ENCODE measurements at places on chromosomes 4 and X. TPM values are rescaled to one million over a fixed set of nuclear protein-coding genes. Genes with fewer than 3 reads are reported as not detected.

Gene TBX22
- polyA plus RNA-seq = 3.0 TPM

Gene OCIAD1
- polyA plus RNA-seq = 240 TPM

Gene UGT2B28
- 0.42 TPM for polyA plus RNA-seq

Gene TMEM35A
- 8.3 TPM for polyA plus RNA-seq

Gene SULT1E1
- polyA plus RNA-seq = 335 TPM

Gene AREG
- polyA plus RNA-seq = not detected

Gene EREG
- polyA plus RNA-seq = not detected

Gene GNRHR
- polyA plus RNA-seq = 0.40 TPM

Gene RRH
- polyA plus RNA-seq = 0.45 TPM

Gene ASB11
- not detected for polyA plus RNA-seq

Gene PCDH11X
- polyA plus RNA-seq = 0.16 TPM

Gene CSAG2
- not detected for polyA plus RNA-seq

Gene MID1
- polyA plus RNA-seq = 25.2 TPM
